Articular chondrocyte of knee joint (primary cell): ENCODE measurements at places on chromosomes 3 and 15. TPM values are rescaled to one million over a fixed set of nuclear protein-coding genes. Genes with fewer than 3 reads are reported as not detected.

The LIPH gene
- total RNA-seq = under 0.01 TPM in 1 of 2 replicates, not detected in the other

The PCNP gene
- 145 and 159 TPM in 2 replicates for total RNA-seq

The CCDC50 gene
- total RNA-seq = 64.0 and 73.7 TPM in 2 replicates

The ISY1 gene
- 29.7 and 39.2 TPM in 2 replicates for total RNA-seq

The LDHAL6B gene
- total RNA-seq = not detected in 2 replicates

The TTLL13 gene
- 0.11 and 0.13 TPM in 2 replicates for total RNA-seq

The SLC12A8 gene
- total RNA-seq = 1.6 and 2.3 TPM in 2 replicates

The ZNF385D gene
- total RNA-seq = 26.8 and 33.3 TPM in 2 replicates

The NR1I2 gene
- 0.11 and 0.13 TPM in 2 replicates for total RNA-seq

The OXSR1 gene
- total RNA-seq = 67.3 and 85.3 TPM in 2 replicates

The GRK7 gene
- total RNA-seq = not detected in 2 replicates

The MAGEL2 gene
- total RNA-seq = 0.13 and 0.22 TPM in 2 replicates

The ADAM10 gene
- 181 and 247 TPM in 2 replicates for total RNA-seq

The STRIT1 gene
- total RNA-seq = not detected in 2 replicates

The PRSS50 gene
- total RNA-seq = under 0.01 TPM in 1 of 2 replicates, not detected in the other

The RHOV gene
- not detected in 2 replicates for total RNA-seq

The ARPP21 gene
- total RNA-seq = not detected in 2 replicates

The SLC27A2 gene
- total RNA-seq = under 0.01 and 0.11 TPM in 2 replicates

The TMEM158 gene
- 0.65 and 0.86 TPM in 2 replicates for total RNA-seq

The SNX22 gene
- 0.13 and 0.32 TPM in 2 replicates for total RNA-seq

The LRTM1 gene
- not detected in 2 replicates for total RNA-seq

The SLC30A4 gene
- 18.6 and 25.7 TPM in 2 replicates for total RNA-seq

The C3orf49 gene
- not detected in 2 replicates for total RNA-seq

The SNTN gene
- not detected in 2 replicates for total RNA-seq

The INSYN1 gene
- total RNA-seq = 4.3 and 6.4 TPM in 2 replicates

The ASB14 gene
- total RNA-seq = under 0.01 and 0.11 TPM in 2 replicates

The CEP70 gene
- 26.9 and 30.7 TPM in 2 replicates for total RNA-seq

The P2RY13 gene
- total RNA-seq = not detected in 2 replicates

The RAB6B gene
- 0.65 and 0.78 TPM in 2 replicates for total RNA-seq

The GPR171 gene
- total RNA-seq = not detected in 2 replicates

The EXD1 gene
- not detected in 2 replicates for total RNA-seq

The GRM7 gene
- not detected in 2 replicates for total RNA-seq

The MYO1E gene
- total RNA-seq = 205 and 300 TPM in 2 replicates

The SNAP23 gene
- 68.1 and 70.7 TPM in 2 replicates for total RNA-seq

The CCR9 gene
- not detected in 2 replicates for total RNA-seq

The PYGO1 gene
- 20.4 and 20.5 TPM in 2 replicates for total RNA-seq

The SPINK8 gene
- not detected in 2 replicates for total RNA-seq

The SKOR1 gene
- total RNA-seq = 0.11 and 0.13 TPM in 2 replicates

The FBXO40 gene
- total RNA-seq = not detected in 2 replicates

The RSRC1 gene
- 71.0 and 75.9 TPM in 2 replicates for total RNA-seq

The SST gene
- total RNA-seq = not detected in 2 replicates

The IQCH gene
- total RNA-seq = 4.2 and 7.3 TPM in 2 replicates

The CKMT1B gene
- not detected in 2 replicates for total RNA-seq
